ENCODE measurements at places on chromosomes 2 and 18.

DNA sequence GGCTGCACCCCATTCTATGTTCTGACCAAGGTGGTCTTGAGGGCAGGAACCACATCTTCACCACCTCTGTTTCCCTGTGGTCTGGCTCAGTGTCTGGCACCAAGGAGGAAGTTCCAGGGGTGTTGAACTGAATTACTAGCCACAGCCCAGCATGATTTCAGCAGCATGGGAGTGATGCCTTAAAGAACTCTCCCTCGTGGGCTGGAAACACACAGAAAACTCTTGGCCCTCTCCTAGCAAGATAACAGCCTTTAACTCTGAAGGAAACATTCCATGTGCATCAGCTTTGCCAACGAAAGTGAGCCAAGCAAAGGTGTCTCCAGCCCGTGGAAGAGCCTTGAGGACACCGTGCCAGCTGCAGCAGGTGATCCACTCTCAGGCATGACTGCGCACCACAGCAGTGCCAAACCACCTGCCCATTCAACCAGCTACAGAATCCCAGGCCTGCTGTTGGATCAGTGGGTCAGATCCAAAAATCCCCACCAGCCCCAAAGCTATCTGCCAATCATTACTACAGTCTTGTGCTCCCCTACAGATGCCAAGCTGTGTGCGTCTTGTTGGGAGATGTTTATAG, 124.8 kb downstream of the TTC32 start:
- DNase-seq = no peak

DNA sequence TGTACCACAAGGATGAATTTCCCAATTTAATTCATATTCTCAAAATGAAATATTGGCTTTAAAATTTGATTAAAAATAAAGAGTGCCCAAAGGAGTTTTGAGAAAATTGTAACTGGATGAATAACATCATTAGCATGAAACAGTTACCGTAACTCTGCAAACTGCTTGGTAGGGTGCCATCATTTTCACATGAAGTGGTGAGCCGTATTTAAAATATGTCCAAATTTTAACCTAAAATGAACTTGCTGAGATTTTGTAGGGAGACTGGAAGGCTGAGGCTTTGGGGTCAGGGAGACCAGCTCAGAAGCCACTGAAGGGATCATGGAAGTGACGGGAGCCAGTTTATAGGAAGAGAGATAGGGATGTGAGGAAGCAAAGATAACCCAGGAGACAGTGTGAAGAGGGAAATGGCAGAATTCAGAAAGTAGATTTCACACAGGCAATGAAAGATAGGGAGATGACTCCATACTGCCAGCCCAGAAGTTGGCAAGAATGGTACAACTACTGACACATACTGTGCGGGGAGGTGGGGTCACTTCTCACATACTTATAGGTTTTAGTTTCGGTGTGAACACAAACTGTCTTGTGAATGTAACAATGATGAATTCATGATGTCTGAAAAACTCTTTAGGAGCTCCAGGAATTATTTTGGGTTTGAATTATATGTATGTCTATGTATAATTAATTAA, 53.8 kb downstream of the EFEMP1 start:
- peak; percentile 64 for DNase-seq

DNA sequence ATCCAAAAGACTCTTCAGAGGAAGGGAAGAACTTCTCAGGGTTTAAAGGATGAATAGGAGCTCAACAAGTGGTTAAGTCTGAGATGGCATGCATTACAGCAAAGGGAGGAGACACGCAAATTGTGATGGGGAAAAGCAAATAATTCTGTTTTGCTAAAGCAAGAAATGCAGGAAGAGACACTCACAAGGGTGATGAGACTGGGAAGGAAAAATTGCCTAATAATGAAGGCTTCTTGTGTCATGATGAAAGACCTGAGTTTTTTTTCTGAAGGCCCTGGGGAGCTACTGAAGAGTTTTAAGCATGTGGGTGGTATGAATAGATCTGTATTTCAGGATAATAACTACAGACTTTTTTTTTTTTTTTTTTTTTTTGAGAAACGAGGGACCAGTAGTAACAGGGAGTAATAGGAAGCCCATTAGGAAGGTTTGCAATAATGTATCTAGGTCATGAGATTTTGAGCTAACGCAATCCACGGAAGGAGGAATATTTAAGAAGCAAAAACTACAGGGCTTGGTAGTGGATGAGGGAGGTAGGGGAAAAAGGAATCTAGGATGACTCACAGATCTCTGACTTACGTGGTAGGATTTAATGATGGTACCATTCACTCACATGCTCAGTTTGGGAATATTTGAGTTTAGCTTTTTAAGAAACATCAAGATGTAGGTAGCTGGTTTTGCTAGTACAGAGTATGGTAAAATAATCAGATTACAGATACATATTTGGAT, 16.0 kb upstream of the SERPINB3 start:
- no peak for DNase-seq

- DNase-seq = no peak
Measured at GRCh38 chr2:222615320-222615719, 40.6 kb downstream of the FARSB start.

DNA sequence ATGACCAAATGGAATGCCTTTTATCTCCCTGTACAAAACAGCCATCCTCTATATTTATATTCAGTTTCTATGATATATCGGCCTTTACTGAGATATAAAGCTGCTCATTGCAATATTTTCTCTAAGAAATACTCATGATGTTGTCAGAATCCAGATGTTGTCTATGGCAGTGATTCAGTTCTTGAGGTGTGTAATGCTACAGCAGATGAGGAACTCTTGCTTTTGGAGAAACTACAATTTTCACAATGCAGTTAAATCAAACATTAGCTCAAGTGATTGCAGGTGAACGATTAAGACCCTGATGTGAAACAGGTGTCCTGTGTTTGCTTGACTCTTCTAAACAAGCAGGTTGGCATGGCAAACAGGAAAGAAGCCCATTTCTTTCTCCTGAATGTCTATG, 256.2 kb upstream of the CDH20 start:
- DNase-seq = no peak

GRCh38 chr2:205129531-205129930, 552.8 kb upstream of the NRP2 start:
- no peak for DNase-seq

- no peak for DNase-seq
Measured at GRCh38 chr2:83109284-83109683, 1349.8 kb downstream of the SUCLG1 start.

Measured in AG20443 (cell line).